ENCODE measurements at places on chromosomes 12 and 14.
A peak's percentile ranks its signal among the peaks of the same experiment; 100 is the strongest.

GRCh38 chr12:57838594-57839302 is 7.8 kb downstream of the CTDSP2 start:
- DNase-seq: no peak

GRCh38 chr12:104243551-104243950 is 28.0 kb downstream of the TXNRD1 start:
- DNase-seq: no peak

- no peak for DNase-seq
Observed at GRCh38 chr14:99035268-99035667, 236.7 kb downstream of the BCL11B start.

- DNase-seq: no peak
Observed at GRCh38 chr14:68893566-68893965, 85.5 kb downstream of the ACTN1 start.

GRCh38 chr12:97358361-97358760 is 104.2 kb upstream of the RMST start:
- DNase-seq: no peak

DNA sequence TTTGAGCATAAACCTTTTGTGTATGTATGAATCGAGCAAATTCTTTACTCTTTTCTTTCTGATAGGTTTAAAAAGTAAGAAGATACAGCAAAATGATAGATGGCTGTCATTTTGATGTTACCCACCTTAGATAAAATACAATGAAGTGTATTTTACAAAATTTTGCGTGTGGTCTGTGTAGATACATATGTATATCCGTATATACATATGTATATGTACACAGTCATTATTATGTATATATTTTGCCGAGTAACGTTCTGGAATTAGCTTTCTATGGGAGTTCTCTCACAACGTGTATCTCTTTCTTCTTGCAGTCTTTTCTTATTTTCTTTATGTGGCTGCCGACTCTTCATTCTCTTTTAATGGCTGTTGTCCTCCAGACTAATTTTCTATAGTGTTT is 32.4 kb upstream of the CHPT1 start:
- no peak for DNase-seq

DNA sequence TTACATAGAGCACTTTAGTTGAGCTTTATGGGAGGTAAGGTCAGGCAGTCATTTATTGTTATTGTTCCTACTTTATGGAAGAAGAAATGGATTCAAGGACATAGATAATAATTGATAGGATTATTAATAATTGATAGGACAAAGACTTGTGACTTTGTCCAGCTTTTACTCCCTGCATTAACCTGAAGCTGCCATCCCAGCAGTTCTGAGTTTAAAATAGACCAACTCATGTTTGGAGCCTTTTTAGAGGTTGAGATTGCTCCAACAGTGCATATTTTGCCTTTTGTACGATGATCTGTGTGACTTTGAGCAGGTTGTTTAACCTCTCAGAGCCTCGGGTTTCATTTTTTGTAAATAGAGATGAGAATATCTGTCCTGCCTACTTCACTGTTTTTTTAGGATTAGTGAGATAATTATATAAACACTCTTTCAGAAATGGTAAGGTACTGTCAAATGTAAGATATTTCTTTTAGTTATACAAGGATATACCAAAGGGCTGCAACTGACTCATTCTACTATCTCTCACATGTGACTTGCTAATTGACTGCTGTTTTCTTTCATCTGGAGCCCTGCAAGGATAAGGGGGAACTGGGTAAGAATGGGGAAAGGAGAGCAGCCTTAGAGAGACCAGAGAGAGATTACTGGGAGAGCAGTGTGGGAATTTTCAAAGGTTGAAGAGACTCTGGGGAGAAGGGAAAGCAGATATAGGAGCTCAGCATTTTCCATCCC is 15.3 kb downstream of the WDR20 start:
- DNase-seq: no peak

GRCh38 chr12:1799882-1800400 is 20.4 kb upstream of the LRTM2 start:
- no peak for DNase-seq

DNA sequence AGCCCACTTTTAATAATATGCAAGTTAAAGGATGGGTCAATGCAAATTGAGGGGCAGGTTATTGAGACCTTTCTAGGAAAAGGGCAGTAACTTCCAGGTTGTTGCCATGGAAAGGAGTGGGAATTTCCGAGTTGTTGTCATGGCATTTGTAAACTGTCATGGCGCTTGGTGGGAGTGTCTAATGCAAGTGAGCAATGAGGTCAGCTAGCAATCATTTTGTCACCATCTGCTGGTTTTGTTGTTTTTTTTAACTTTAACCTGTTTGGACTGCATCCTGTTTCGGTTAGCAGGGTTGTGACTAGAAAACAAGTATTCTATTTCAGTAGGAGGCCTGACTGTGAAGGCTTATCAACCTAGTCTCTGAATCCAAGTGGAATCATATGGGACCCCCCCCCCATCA is 85.8 kb upstream of the TSPAN11 start:
- DNase-seq: no peak

DNA sequence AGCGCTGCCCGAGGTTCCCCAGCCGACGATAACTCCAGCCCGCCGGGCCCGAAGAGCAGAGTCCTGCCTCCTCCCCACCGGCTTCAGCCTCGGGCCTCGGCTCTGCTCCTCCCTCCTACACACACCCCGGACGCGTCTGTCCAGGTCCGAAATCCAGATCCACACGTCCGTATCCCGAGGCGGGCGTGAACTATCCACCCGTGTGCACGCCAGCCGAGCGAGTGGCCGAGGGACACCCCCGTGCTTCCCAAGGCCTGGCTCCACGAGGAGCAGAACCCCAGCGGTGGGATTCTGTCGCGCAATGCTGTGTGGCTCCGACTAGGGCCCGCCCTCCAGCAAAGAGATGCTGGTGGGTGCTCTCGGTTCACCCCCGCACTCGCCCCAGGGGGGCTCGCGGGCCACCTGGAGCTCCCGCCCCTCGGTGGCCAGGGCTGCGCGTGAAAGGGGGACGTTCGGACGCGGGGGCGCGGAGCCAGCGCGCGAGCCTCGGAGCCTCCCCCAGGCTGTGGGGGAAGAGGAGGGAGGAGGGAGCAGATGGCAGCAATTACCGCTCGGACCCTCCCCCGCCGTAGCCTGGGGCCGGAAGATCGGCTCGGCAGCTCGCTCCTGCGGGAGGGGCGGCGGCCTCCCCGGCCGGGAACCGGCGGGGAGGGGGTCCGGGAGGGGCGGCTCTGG is 18.9 kb upstream of the ANKRD33 start:
- no peak for DNase-seq

DNA sequence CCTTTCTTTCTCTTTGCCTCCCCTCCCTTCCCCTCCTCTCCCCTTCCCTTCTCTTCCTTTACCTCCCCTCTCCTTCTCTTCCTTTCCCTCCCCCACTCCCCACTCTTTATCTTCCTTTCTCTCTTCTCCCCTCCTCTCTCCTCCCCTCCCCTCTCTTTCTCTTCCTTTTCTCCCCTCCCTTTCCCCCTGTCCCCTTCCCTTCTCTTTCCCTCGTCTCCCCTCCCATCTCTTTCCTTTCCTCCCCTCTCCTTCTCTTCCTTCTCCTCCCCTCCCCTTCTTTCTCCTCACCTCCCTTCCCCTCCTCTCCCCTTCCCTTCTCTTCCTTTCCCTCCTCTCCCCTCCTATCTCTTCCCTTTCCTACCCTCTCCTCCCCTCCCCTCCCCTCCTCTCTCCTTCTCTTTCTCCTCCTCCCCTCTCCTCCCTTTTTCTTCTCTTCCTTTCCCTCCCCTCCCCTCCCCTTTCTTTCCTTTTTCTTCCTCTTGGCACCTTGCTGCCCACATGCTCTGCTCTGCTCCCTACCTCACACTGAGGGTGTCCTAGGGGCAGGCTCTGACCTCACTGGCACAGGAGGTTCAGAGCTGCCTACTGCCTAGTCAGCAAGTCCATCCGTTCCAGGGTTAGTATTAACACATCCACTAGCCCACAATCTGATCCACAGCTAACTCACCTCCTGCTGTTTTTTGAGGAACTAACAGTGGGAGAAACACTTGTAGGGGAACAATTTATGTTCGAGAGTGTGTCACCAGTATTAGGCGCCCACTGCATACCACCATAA is 101.0 kb downstream of the NUAK1 start:
- DNase-seq: no peak

DNA sequence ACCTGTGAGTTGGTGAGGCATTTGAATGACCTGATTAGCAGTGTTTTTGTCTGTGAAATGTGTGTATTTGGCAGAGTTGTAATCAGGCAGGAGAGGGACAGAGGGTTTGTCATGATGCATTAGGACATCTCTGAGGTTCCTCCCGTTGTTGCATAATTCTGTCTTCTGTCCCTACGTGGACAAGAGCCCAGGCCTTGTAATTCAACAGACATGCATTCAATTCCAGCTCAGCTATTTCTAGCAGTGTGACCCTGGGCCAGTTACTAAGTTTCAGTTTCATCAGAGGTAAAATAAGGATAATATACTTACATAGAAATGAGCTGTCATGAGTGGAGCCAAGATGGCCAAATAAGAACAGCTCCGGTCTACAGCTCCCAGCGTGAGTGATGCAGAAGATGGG is 208.6 kb downstream of the SLC38A4 start:
- DNase-seq: no peak

GRCh38 chr14:104926619-104927431 is 2.1 kb downstream of the PLD4 start:
- DNase-seq: no peak

- DNase-seq: no peak
Observed at GRCh38 chr12:91070936-91071335, 13.1 kb upstream of the KERA start.

DNA sequence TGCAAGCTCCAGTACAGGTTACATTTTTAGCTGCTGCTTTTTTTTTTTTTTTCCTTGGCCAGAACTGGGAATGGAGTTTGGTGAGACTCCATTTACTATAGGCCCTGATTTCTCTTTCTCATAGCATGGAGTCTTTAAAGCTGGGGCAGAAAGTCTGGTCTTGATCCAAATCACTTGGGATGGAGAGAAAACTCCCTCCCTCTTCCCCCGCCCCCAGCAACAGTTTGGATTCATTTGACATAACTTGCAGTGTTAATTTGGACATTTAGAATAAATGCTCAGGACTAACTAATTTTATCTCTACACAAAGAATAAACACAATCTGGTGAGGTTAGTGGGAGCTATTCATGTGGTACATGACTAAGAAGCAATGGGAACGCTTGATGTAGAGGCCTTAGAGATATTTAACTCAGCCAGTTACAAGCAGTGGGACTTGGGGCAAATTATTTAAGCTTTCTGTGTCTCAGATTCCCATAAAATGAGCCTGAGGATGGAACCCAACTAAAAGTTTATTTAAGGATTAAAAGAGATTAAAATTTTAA is 107.3 kb upstream of the ARHGAP5 start:
- DNase-seq: no peak

DNA sequence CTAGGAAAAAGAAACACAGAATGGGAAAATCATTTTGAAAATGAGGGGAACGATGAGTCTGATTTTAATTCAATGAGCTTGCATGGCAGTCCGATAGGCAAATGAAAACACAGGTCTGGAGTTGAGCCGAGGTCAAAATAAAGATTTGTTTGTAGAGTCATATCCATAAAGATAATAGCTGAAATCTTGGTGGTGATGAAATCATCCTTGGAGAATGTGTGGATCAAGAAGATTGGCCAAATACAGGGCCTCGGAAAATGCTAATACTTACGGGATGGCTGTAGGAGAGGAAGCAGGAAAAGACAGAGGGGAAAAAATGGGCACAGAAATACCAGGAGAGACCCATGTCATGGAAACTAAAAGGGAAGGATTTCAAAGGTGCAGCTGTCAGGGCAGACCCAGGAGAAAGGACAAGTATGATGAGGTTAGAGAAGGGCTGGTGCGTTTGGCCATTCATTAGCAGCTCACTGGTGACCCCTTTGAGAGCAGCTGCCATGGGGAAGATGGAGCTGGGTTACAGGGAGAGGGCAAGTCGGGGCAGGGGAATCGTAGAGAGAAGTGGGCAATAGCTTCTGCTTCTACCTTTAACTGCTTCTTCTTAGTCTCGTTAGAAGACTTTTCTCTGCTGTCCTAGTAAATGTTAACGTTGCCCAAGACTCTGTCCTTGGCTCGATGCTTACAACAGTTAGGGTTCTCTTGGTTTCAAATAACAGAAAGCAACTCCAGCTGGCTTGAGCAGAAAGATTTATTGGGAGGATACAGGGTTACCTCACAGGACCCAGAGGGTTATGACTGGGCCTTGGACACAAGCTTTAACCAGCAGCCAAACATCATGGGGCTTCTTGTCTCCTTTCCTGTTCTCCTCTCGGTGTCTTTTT is 161.8 kb downstream of the EFCAB11 start:
- DNase-seq: no peak

DNA sequence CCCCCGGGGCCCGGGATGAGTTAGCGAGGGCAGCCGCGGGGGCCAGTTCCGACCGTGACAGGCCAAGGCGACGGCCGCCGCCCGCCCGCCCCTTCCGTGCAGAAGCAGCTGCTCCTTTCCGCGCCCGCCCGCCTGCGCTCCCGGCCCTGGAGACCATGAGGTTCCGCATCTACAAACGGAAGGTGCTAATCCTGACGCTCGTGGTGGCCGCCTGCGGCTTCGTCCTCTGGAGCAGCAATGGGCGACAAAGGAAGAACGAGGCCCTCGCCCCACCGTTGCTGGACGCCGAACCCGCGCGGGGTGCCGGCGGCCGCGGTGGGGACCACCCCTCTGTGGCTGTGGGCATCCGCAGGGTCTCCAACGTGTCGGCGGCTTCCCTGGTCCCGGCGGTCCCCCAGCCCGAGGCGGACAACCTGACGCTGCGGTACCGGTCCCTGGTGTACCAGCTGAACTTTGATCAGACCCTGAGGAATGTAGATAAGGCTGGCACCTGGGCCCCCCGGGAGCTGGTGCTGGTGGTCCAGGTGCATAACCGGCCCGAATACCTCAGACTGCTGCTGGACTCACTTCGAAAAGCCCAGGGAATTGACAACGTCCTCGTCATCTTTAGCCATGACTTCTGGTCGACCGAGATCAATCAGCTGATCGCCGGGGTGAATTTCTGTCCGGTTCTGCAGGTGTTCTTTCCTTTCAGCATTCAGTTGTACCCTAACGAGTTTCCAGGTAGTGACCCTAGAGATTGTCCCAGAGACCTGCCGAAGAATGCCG is 699 bp downstream of the MGAT2 start:
- DNase-seq: peak; percentile 72

- no peak for DNase-seq
Observed at GRCh38 chr14:90615517-90616060, 200.6 kb downstream of the TTC7B start.

DNA sequence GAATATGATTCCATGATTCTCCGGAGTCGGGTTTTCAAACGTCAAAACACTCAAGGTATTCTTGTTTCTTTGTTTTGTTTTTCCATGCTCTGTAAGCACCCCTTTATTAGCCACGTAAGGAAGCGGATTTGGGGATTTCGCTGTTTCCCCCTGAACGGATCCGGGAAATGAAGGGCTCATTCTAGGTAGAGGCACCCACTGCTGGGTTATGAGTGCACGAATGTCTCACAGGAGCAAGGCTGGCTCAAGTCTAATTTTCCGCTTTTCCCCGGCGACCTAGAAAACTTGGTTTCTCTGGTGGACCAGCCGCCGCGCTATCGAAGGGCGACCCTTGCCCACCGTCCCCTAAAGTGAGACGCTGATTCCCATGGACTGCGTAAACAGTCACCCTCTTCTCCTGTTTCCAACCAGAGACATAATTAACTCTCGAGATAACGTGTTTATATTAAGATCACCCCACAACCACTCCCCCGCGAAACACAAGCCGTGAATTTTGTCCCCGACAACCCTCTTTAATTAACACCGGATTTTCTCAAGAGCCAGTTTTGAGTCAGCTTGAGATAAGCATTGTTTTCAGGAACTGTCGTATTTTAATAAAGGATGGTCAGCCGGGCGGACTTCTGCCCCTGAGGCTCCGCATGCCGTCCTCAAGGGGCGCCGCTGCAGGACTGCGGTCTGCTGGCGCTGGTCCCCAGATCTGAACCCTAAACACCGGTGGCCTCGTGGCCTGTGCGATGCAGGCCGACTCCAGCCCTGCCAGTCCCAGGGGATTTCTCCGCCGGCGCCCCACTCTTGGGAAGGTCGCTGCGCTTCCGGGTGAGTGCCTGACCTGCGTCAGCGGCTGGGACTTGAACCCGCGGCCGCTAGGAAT is 515 bp upstream of the ABCC9 start:
- no peak for DNase-seq
